ENCODE measurements at places on chromosomes 13 and 19.

DNA sequence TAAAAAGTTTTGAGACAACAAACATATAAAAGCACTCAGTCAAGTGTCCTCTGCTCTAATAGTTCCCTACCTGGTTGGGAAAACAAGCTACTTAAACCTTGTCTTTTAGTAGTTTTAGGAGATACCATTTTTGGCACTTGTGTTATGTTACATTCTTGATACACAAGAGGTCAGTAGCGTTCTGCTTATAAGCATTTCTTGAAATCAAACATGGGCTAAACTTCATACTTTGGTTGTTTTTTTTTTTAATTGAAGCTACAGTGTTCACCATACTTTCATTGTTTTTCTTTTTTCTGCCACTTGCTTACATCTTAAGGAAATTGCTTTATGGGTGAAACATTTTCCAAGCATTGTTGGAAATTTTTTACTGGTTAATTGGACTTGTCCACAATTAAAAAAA, 12.9 kb downstream of the NHLRC3 start:
- no peak for DNase-seq

GRCh38 chr13:27569405-27569804, 50.9 kb downstream of the LNX2 start:
- no peak for DNase-seq

DNA sequence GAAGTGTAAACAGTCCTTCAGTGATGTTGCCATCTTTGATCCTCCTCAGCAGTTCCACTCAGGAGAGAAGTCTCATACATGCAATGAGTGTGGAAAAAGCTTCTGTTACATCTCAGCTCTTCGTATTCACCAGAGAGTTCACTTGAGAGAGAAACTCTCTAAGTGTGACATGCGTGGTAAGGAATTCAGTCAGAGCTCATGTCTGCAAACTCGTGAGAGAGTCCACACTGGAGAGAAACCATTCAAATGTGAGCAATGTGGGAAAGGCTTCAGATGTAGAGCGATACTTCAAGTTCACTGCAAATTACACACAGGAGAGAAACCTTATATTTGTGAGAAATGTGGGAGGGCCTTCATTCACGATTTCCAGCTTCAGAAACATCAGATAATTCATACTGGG, 7.7 kb downstream of the ZNF230 start:
- no peak for DNase-seq

- no peak for DNase-seq
These were observed 162.0 kb upstream of the SOX1 start for GRCh38 chr13:111904701-111905608.

- no peak for DNase-seq
These were observed 3.2 kb downstream of the NTF4 start for GRCh38 chr19:49061445-49061844.

GRCh38 chr13:51801631-51802099, 2.3 kb downstream of the DHRS12 start:
- DNase-seq: no peak

GRCh38 chr13:33251131-33251661, 34.4 kb downstream of the STARD13 start:
- DNase-seq: no peak

DNA sequence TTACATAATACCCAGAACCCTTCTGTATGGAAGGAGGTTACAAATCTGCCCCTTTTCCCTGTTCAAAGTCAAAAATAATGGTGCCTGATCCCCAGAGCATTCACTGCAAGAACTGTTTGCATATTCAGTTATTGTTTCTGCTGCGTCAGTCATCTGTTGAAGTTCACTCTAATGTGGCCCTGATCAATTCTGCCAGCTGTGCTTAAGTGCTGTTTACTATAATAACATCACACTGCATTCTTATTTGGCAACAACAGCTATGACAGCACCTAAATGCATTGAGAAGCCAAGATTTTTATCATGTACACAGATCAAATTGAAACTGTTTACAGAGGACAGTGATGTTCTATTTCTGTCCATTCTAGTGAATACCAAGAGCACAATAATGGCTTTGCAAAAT, 115.9 kb downstream of the DACH1 start:
- no peak for DNase-seq

- no peak for DNase-seq
These were observed 2545.3 kb downstream of the PCDH9 start for GRCh38 chr13:64684685-64685431.

DNA sequence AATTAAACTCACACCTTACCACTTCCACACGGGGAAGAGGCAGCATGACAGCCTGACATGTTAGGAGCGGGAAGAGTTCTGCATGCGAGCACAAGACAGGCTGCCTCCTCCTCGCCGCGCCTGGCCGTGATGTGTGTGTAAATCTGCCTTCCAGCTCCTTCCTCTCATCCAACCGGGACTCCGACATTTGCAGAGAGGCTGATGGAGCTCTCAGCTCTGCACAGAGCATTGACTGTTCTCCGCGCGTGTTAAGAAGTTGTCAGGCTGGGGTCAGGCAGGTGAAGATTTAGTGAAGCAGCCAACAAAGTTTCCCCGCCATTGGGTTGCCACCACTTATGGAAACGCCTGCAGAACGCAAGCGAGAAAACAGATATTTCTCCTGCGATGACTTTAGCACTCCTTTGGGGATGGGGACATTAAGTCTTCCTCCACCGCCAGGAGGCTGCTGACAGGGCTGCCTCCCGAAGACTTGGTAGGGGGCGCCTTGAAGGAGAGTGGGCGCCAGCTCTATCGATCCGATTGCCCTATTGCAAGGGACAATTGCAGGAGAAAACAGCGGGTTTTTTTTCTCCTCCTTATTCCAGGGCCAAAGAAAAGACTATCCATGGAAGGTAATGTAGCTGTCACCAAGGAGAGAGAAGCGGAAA, 213.9 kb upstream of the TSHZ3 start:
- no peak for DNase-seq

DNA sequence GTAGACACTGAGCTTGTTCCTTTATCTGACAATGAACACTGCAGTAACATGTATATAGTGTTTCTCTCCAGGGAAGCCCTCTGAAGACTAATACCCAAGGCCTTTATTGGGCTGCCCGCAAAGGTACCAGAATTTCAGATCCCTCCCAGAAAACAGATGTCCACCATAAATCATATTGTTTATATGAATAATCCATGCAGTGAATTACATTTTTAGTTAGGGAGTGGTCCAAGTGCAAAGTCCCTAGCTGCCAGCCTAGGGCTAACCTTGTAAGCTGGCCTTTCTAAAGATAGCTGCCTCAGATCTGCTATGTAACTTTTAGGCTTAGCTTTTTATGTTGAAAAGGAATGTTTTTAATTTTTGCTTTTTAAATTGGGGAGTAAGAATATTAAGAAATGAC, 44.7 kb downstream of the TDRD3 start:
- no peak for DNase-seq

DNA sequence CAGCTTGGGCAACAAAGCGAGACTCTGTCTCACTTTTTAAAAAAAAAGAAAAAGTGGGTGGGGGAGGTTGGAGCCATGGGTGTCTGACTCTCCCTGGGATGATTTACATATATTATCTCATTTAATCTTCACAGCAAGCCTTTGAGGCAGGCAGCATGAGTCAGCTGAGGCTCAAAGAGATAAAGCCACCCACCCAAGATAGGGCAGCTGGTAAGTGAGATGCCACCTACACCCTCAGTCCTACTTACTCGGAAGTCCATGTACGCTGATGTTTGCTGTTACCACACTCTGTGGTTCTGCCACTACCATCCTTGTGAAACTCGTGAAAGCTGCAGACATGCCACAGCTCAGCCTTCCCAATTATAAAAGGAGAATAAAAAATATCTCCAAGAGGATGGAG, 142.0 kb upstream of the TSHZ3 start:
- DNase-seq: no peak

- no peak for DNase-seq
These were observed 757 bp upstream of the CLEC11A start for GRCh38 chr19:50722201-50723013.

- DNase-seq: no peak
These were observed 9.6 kb upstream of the TIMM44 start for GRCh38 chr19:7953060-7953459.

All from T-helper 2 cell (primary cell).